ENCODE measurements at places on chromosomes 12 and 14. TPM values are rescaled to one million over a fixed set of nuclear protein-coding genes. Genes with fewer than 3 reads are reported as not detected.

Gene LALBA
- not detected for total RNA-seq

Gene KRT2
- not detected for total RNA-seq

Gene SMIM41
- total RNA-seq: not detected

Gene CAPZA3
- 0.33 TPM for total RNA-seq

Gene PMCH
- not detected for total RNA-seq

GRCh38 chr12:34391771-34392581, 369.7 kb downstream of the ALG10 start:
- peak; percentile 28 for DNase-seq

GRCh38 chr12:104852102-104852501, 106.0 kb downstream of the SLC41A2 start:
- DNase-seq: no peak

DNA sequence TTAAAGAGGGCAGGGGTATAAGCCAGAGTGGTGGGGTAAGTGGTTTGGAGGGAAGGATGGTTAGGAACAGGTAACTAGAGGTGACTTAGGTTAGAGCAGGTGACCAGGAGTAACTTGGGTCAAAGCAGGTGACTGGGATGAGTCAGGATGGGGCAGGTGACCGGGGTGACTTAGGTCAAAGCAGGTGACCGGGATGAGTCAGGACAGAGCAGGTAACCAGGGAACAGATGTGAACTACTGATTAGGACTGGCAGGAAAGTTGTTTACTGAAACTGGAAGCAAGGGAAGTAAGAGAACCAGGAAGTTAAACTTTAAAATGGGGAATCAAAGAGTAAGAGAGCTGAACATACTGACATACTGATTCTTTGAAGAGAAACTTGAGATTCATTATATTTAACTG, 57.4 kb downstream of the FSCB start:
- DNase-seq: no peak

GRCh38 chr12:20183563-20183962, 184.8 kb upstream of the PDE3A start:
- DNase-seq: no peak

GRCh38 chr12:104785886-104786285, 172.2 kb downstream of the SLC41A2 start:
- no peak for DNase-seq

- DNase-seq: peak; percentile 90
Measured at GRCh38 chr12:120978296-120979219, at the start of gene HNF1A. HNF1A (plus strand) TSS chr12:120978543; CDS start chr12:120978769, 226 bp downstream.

DNA sequence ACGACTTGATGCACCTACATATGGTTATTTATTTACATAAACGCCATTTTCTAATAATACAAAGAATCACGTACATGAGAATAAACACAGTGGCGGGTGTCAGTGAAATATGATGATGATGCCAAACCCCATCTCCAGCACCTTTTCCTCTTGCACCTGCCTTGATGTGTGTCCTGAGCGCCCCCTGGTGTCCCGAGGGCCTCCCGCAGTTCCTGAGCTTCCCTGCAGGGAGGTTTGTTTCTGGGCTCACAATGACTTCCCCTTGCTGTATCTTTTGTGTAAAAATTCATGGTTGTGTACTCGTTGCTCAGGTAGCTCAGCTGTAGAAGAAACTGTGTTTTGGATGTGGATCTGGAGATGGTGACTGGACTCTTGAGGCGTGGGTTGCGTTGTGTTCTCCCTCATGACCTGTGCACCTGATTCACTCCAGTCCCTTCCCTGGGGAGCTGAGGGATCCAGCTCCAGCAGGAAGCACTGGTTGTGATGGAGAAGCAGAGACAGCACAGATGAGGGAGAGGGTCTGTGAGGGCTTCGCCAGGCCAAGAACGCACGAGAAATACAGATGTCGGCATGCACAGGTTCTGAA, 1037.8 kb downstream of the TMEM121 start:
- DNase-seq: no peak

GRCh38 chr12:91326058-91327027, 143.7 kb upstream of the DCN start:
- no peak for DNase-seq

- no peak for DNase-seq
Measured at GRCh38 chr12:118328486-118329330, 44.0 kb downstream of the TAOK3 start.

All from left lobe of liver (tissue), 2 donors.